PC-3 (cell line): ENCODE measurements at places on chromosomes 1 and 21. TPM values are rescaled to one million over a fixed set of nuclear protein-coding genes. Genes with fewer than 3 reads are reported as not detected.

GRCh38 chr1:17094664-17095063 is 24.6 kb downstream of the PADI2 start:
- H3K4me3 ChIP-seq = no peak overlapping the region
- no peak overlapping the region for H3K27ac ChIP-seq
- no peaks in the 10 kb centered on the region for H3K27me3 ChIP-seq
- no peaks in the 10 kb centered on the region for H3K36me3 ChIP-seq

- no peak overlapping the region for H3K4me3 ChIP-seq
- H3K36me3 ChIP-seq = peaks cover 8% of the 10 kb centered on the region; the same call in 1 of the 2 replicates
- peaks cover 4% of the 10 kb centered on the region; the same call in 1 of the 2 replicates for H3K4me1 ChIP-seq
- DNase-seq = no peak
- H3K27ac ChIP-seq = no peak overlapping the region
Observed at GRCh38 chr1:155166051-155166470, 7.0 kb downstream of the KRTCAP2 start.

GRCh38 chr1:203031467-203031866 is 5.2 kb downstream of the PPFIA4 start:
- no peaks in the 10 kb centered on the region; the same call in 1 of the 2 replicates for H3K36me3 ChIP-seq
- no peak overlapping the region for H3K4me3 ChIP-seq
- peak; percentile 44 for DNase-seq
- no peaks in the 10 kb centered on the region for H3K27me3 ChIP-seq
- no peak overlapping the region for H3K27ac ChIP-seq

GRCh38 chr1:158071138-158071537 is 77.7 kb downstream of the KIRREL1 start:
- H3K27me3 ChIP-seq = no peaks in the 10 kb centered on the region
- H3K36me3 ChIP-seq = peaks cover 9% of the 10 kb centered on the region; the same call in 1 of the 2 replicates
- H3K4me3 ChIP-seq = no peak overlapping the region
- no peak overlapping the region for H3K27ac ChIP-seq
- no peak for DNase-seq
- H3K4me1 ChIP-seq = no peaks in the 10 kb centered on the region

DNA sequence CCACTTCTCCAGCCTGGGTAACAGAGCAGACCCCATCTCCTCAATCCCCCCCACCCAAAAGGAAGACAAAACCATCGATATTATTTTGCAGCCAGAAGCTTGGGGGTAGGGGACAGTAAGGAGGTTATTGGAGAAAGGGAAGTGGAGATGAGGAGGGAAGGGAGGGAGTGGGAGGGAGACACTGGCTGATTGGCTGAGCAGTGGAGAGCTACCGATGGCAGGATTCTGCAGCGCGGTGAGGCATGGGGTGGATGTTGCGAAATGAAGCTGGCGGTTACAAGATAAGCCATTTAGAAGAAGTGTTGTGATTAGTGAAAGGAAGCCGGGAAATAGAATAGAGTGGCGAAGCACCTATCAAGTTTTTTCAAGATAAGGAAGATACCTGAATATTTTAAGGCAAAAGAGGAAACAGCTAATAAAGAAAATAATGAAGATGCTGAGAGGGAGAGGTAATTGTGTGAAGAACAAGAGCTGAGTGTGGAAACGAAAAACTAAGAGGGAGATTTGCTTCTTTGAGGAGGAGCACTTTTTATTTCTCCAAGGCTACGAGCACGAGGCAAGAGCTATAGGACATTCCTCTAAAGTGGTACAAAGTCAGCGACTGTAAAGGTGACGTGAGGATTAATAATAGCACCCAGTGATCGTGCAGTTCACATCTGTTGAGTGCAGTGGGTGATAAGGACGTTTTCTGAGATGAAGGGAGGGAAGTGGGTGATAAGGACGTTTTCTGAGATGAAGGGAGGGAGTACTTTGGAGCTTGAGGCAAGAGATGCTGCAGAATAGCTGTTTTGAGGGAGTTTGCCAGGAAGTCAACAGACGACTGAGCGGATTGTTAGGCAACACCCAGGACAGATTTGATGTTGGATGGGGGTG is 103.2 kb upstream of the KIF26B start:
- no peaks in the 10 kb centered on the region for H3K27me3 ChIP-seq
- no peak for DNase-seq
- H3K36me3 ChIP-seq = no peaks in the 10 kb centered on the region
- H3K27ac ChIP-seq = no peak overlapping the region

- no peak overlapping the region for H3K4me3 ChIP-seq
- H3K4me1 ChIP-seq = peaks cover 20% of the 10 kb centered on the region
- no peaks in the 10 kb centered on the region for H3K36me3 ChIP-seq
- no peaks in the 10 kb centered on the region for H3K27me3 ChIP-seq
- no peak overlapping the region for H3K27ac ChIP-seq
Observed at GRCh38 chr1:162145280-162145965, 75.9 kb downstream of the NOS1AP start.

- no peak for DNase-seq
- H3K4me3 ChIP-seq = no peak overlapping the region
- no peaks in the 10 kb centered on the region for H3K36me3 ChIP-seq
- no peaks in the 10 kb centered on the region for H3K4me1 ChIP-seq
- peaks cover 54% of the 10 kb centered on the region for H3K27me3 ChIP-seq
Observed at GRCh38 chr21:38531039-38531541, 32.8 kb upstream of the ERG start.

- H3K27me3 ChIP-seq = no peaks in the 10 kb centered on the region
- peak overlapping the region; percentile 77 for H3K27ac ChIP-seq
- no peaks in the 10 kb centered on the region for H3K36me3 ChIP-seq
- peaks cover 39% of the 10 kb centered on the region for H3K4me1 ChIP-seq
Observed at GRCh38 chr1:84145068-84145467, 997 bp downstream of the PRKACB start.

- peaks cover 6% of the 10 kb centered on the region; the same call in 1 of the 2 replicates for H3K36me3 ChIP-seq
- no peak for DNase-seq
- no peak overlapping the region for H3K4me3 ChIP-seq
- no peaks in the 10 kb centered on the region for H3K27me3 ChIP-seq
Observed at GRCh38 chr21:34109075-34109474, 35.7 kb downstream of the MRPS6 start.

DNA sequence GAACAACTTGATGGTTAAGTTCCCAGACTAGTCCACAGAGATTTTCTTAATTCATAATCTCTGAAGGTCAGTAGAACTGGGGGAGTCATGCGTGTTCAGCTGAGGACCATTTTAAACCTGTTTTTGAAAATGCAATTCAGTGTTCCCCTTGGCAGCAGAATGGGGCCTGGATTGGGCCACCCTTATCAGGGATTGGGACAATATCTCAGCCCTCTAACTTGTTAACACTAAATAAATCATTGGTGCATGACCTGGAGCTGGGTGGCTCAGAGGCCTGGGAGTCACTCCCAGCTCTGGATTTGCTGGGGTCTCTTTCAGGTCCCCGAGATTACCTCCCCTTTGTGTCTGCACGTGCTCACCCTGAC is 55.3 kb downstream of the MRPS6 start:
- no peak overlapping the region for H3K4me3 ChIP-seq
- no peaks in the 10 kb centered on the region for H3K27me3 ChIP-seq
- peaks cover 33% of the 10 kb centered on the region for H3K36me3 ChIP-seq
- H3K27ac ChIP-seq = no peak overlapping the region
- peaks cover 12% of the 10 kb centered on the region for H3K4me1 ChIP-seq
- DNase-seq = no peak

- H3K36me3 ChIP-seq = no peaks in the 10 kb centered on the region
- H3K4me3 ChIP-seq = no peak within 1 kb of the TSS
- 0 out of 2 replicates have a peak, but pooled peaks cover 11% of the 10 kb centered on the region for H3K27me3 ChIP-seq
- H3K4me1 ChIP-seq = peaks cover 13% of the 10 kb centered on the region
- no peak within 1 kb of the TSS for H3K27ac ChIP-seq
Observed at GRCh38 chr1:201112173-201112731, at the start of gene CACNA1S. TSS of gene CACNA1S (minus strand) at chr1:201112426. CDS start at chr1:201112339, 87 bp downstream.

- no peak overlapping the region for H3K27ac ChIP-seq
- peaks cover 10% of the 10 kb centered on the region for H3K4me1 ChIP-seq
- H3K36me3 ChIP-seq = no peaks in the 10 kb centered on the region
- no peak overlapping the region for H3K4me3 ChIP-seq
- H3K27me3 ChIP-seq = no peaks in the 10 kb centered on the region
- DNase-seq = peak; percentile 40
Observed at GRCh38 chr1:231800108-231800507, 173.5 kb downstream of the DISC1 start.

DNA sequence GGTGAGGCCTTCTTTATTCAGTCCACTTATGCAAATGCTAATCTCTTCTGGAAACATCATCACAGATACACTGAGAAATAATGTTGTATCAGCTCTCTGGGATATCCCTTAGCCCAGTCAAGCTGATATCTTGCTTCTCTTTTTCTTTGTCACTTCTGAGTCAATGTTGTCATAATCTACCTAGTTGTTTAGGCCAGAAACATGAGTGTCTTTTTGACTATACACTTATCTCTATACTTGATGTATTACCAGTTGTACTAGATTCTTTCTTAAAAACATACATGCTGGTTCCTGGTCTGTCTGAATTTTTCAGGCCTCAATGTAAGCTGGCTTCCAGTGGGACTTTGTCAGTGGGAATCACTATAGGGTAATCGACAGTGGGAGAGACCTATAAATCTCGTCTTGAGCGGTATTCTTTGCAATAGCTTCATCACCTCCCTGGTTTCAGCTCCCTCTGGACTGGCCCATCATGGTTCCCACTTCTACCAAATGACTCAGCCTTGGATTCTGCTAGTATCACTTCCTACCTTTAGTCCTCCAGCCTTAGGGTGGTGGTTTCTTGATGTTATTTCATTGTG is 135.2 kb upstream of the CYYR1 start:
- no peaks in the 10 kb centered on the region for H3K27me3 ChIP-seq
- H3K36me3 ChIP-seq = no peaks in the 10 kb centered on the region
- H3K4me1 ChIP-seq = peaks cover 12% of the 10 kb centered on the region
- H3K27ac ChIP-seq = no peak overlapping the region

DNA sequence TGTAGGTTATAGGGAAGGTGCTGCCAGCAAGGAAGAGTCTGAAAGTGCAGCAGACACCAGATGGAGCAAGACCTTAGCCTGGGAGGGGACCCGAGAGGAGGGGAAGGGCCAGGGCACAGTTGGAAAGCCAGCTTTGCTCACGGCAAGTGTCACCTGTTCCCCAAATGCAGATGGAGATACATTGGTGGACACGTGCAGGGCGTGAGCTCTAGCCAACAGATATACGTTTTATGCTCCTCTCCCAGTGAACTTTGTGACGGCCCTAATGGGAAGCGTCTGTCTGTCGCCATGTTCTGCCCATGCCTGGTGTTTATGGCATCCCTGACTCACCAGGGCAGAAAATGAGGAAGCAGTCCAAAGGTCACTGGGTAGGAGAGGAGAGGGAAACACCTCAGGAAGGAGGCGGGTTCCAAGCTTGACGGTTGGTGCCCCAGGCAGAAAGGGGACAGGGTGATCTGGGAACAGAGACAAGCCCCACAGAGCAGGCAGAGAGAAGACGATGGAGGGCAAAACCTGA is 7.6 kb downstream of the GPA33 start:
- no peaks in the 10 kb centered on the region for H3K36me3 ChIP-seq
- H3K27me3 ChIP-seq = no peaks in the 10 kb centered on the region
- peak overlapping the region; percentile 22; the same call in 1 of the 2 replicates for H3K27ac ChIP-seq

- H3K4me1 ChIP-seq = 0 out of 2 replicates have a peak, but pooled peaks cover 9% of the 10 kb centered on the region
- no peaks in the 10 kb centered on the region for H3K27me3 ChIP-seq
- H3K36me3 ChIP-seq = 0 out of 2 replicates have a peak, but pooled peaks cover 4% of the 10 kb centered on the region
- DNase-seq = peak; percentile 23
- no peak overlapping the region for H3K4me3 ChIP-seq
- no peak overlapping the region for H3K27ac ChIP-seq
Observed at GRCh38 chr1:233389169-233389568, 61.6 kb downstream of the MAP3K21 start.

GRCh38 chr1:61089338-61089737 is 7.0 kb downstream of the NFIA start:
- no peak overlapping the region for H3K27ac ChIP-seq
- H3K27me3 ChIP-seq = no peaks in the 10 kb centered on the region
- peaks cover 4% of the 10 kb centered on the region for H3K36me3 ChIP-seq

DNA sequence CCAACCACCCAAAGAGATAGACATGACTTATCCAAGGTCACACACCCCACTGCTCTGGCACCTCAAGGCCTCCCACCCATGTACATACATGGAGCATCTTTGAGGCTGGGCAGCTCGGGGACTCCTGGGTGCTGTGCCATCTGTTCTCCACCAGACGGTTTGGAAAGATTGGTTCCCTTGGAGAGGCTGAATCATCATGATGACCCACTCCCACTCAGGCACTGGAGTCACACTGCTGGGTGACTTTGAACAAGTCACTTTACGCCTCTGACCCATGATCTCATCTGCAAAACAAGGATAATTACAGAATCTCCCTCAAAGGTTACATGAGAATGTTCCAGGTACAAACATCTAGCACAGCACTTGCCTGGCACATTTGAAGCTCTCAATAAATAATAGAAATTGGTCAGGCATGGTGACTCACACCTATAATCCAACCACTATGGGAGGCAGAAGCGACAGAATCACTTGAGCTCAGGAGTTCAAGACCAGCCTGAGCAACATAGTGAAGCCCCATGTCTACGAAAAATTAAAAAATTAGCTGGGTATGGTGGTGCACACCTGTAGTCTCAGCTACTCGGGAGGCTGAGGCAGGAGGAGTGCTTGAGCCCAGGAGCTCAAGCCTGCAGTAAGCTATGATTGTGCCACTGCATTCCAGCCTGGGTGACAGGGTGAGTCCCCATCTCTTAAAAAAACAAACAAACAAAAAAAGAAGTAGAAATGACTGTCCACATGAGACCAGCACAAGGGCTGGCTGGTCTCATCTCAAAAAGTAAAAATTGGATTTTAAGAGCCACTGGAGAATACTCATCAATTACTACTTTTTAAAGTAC is 74.9 kb downstream of the RRAGC start:
- no peak overlapping the region for H3K4me3 ChIP-seq
- H3K36me3 ChIP-seq = no peaks in the 10 kb centered on the region
- H3K27ac ChIP-seq = no peak overlapping the region
- no peak for DNase-seq
- H3K4me1 ChIP-seq = no peaks in the 10 kb centered on the region
- H3K27me3 ChIP-seq = peaks cover 70% of the 10 kb centered on the region

- H3K27ac ChIP-seq = no peak overlapping the region
- no peaks in the 10 kb centered on the region for H3K27me3 ChIP-seq
- no peaks in the 10 kb centered on the region for H3K36me3 ChIP-seq
- no peak overlapping the region for H3K4me3 ChIP-seq
Observed at GRCh38 chr21:35538386-35538785, 489.3 kb upstream of the RUNX1 start.

The LCE3D gene
- total RNA-seq = not detected in 2 replicates

The PCBP3 gene
- total RNA-seq = 2.4 and 3.0 TPM in 2 replicates

The FALEC gene
- 0.73 TPM in 1 of 2 replicates, not detected in the other for total RNA-seq

The KCNN3 gene
- 0.12 and 0.26 TPM in 2 replicates for total RNA-seq

The BRINP3 gene
- not detected in 2 replicates for total RNA-seq

The BEND5 gene
- 1.9 and 3.1 TPM in 2 replicates for total RNA-seq

The SNRNP40 gene
- 230 and 288 TPM in 2 replicates for total RNA-seq

The ANGPTL7 gene
- total RNA-seq = not detected in 2 replicates

The DNASE2B gene
- not detected in 2 replicates for total RNA-seq

The ZNF678 gene
- total RNA-seq = 22.6 and 25.3 TPM in 2 replicates

The PCP4L1 gene
- 0.07 TPM in 1 of 2 replicates, not detected in the other for total RNA-seq

The BTF3L4 gene
- total RNA-seq = 33.8 and 50.4 TPM in 2 replicates

The LORICRIN gene
- total RNA-seq = not detected in 2 replicates

The SF3B4 gene
- 23.5 and 28.1 TPM in 2 replicates for total RNA-seq

The CLCA2 gene
- 0.17 and 0.22 TPM in 2 replicates for total RNA-seq

The RO60 gene
- 37.9 and 45.4 TPM in 2 replicates for total RNA-seq

The CCDC190 gene
- 0.62 TPM in 1 of 2 replicates, not detected in the other for total RNA-seq

The CD1B gene
- total RNA-seq = not detected in 2 replicates

The UTS2 gene
- not detected in 2 replicates for total RNA-seq
